T-helper 9 cell (primary cell): ENCODE measurements at places on chromosomes 2 and 18.

DNA sequence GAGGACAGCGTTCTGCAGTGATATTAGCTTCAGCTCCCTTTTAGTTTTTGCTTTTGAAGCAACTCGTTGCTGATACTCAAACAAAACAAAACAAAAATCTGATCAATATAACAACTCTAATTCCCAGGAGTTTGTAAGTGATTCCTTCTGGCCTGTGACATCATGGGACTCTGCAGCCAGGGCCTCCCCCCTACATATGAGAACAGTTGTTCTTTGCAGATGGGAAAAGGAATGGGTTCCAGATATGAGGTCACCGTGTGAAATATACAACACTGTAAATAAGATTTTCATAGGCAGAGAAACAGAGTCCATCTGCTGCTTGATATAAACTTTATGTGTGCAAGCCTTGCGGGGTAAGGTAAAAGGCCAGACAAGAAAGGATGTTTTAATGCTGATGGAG lies 56.7 kb downstream of the DIS3L2 start:
- no peak for DNase-seq

GRCh38 chr2:168851674-168852320 lies 38.4 kb downstream of the SPC25 start:
- no peak for DNase-seq

GRCh38 chr18:33706391-33706790 lies 128.4 kb downstream of the ASXL3 start:
- DNase-seq, result no peak

- no peak for DNase-seq
Measured at GRCh38 chr2:62660582-62661262, 44.8 kb upstream of the EHBP1 start.

DNA sequence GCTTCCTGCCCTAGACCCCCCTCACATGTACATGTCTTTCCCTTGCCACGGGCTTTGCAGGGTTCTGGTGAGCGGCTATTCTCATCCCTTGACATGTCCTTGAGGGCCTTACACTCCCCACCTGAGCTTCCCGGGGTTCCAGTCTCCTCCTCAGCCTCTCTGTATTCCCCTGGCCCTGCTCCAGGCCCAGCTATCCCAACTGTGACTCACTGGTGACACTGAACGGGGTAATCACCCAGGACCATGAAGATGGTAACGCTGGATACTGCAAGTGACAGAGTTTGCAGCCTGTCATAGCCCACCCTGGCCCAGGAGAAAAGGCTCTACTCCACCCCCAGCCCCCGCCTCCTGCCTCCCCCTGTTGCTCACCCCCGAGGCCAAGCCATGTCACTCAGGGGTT lies 27.3 kb downstream of the KIF3C start:
- DNase-seq, result no peak

DNA sequence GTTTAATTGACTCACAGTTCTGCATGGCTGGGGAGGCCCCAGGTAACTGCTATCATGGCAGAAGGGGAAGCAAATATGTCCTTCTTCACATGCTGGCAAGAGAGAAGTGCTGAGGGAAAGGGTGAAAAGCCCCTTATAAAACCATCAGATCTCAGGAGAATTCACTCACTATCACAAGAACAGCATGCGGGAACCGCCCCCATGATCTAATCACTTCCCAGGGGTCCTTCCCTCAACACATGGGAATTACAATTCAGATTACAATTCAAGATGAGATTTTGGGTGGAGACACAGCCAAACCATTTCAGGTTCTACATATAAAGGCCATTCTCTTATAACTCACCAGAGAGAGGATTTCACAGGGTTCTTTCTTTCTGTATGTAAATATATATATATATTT lies 62.9 kb downstream of the VRK2 start:
- DNase-seq, result no peak

- DNase-seq, result no peak
Measured at GRCh38 chr2:55861733-55862132, 61.8 kb downstream of the EFEMP1 start.

GRCh38 chr2:128402911-128403670 lies 84.4 kb upstream of the HS6ST1 start:
- no peak for DNase-seq

DNA sequence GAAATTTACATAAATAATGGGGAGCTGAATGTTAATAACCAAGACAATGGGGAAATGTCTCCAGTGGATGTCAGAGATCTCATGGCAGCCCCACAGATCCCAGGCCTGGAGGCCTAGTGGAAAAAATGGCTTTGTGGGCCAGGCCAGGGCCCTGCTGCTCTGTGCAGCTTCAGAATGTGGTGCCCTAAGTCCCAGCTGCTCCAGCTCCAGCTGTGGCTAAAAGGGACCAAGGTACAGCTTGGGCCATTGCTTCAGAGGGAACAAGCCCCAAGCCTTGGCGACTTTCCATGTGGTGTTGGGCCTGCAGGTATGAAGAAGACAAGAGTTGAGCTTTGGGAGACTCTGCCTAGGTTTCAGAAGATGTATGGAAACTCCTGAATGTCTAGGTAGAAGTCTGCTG lies 658.2 kb downstream of the NUP35 start:
- no peak for DNase-seq

DNA sequence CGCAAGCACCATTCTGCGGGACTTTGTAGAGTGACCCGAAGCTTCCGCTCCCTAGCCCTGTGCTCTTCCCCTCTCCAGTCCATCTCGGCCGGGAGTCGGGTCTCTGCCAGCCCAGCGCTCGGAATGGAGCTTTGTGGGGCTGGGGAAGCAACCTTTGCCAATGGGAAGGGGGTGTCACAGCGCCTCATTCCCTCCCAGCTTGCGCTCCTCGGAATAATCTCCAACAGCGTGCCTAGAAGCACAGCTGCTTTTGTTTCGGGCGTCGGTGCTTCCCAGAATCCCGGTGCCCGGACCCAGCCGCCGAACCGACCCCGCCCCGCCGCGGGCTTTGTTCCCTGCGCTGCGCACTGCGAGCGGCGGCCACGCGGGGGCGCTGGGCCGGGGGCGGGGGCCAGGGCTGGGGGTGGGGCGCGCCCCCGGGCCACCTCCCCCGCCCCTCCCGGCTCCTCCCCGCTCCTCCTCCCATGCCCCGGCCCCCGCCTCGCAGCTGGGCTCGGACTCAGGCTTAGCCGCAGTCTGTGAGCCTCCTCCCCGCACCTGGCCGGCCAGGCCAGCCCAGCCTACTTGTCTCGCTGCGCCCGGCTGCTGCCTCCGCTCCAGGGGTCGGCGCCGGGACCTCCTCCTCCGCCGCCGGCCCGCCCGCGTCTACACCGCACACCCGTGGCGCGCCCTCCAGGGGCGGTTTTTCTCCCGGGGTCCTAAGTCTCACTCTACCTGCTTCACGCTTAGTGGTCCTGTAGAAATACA lies 77.7 kb upstream of the SMAD2 start:
- DNase-seq, result peak; percentile 34

GRCh38 chr2:121699421-121700333 lies 37.0 kb downstream of the NIFK start:
- peak; percentile 78 for DNase-seq

GRCh38 chr2:69202327-69202726 lies 184.7 kb downstream of the GFPT1 start:
- no peak for DNase-seq

DNA sequence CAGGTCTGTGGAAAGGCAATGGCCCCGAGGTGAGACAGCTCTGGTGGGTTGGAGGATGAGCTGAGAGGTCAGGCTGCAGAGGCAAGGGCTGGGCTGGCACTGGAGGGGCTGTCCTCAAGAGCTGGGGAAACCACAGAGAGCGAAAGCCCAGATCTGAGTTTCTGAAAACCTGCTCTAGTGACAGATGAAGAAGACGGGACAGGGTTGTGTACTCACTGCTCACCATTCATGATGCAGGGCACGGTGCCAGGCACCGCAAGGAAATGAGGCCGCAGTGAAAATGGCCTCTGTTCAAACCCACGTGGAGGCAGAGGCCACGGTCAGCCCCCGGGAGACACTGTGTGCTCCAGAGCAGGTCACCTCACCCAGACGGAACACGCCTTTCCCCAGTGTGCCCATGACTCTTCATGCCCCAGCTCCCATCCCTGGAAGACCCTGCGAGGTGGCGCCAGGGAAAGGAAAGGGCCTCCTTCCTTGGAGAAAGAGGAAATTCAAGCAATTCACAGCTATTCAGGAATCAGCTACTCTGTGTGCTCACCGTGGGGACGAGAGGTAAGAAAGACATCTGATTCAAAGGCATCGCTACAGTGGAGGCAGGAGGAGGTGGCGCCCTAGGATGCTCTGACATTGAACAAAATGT lies 24.3 kb upstream of the ID2 start:
- no peak for DNase-seq

DNA sequence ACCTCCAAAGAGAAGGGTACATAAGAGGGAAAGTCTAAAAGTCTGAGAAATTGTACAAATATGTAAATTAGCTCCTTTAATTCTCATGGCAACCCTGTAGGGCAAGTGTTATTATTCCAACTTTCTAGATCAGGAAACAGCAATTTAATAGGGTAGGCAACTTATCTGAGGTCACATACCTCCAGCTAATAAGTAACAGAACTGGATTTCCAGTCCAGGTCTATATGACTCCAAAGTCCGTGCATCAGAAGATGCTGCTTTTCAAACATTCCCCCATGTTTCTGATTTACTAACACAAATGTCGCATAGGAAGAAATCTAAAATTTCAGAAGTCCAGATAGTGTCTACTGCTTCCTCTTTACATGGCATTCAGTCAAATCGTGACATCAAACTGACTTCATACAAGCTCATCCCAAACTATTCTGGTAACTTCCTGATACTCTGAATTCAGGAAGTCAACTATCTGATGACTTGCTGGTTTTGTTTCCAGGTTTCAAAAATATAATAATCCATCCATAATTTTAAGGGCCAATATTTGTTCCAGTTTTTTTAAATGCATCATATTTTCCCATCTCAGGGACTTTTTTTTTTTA lies 419.3 kb upstream of the ACVR2A start:
- no peak for DNase-seq

GRCh38 chr2:23385351-23385747 lies 370 bp downstream of the KLHL29 start:
- no peak for DNase-seq

DNA sequence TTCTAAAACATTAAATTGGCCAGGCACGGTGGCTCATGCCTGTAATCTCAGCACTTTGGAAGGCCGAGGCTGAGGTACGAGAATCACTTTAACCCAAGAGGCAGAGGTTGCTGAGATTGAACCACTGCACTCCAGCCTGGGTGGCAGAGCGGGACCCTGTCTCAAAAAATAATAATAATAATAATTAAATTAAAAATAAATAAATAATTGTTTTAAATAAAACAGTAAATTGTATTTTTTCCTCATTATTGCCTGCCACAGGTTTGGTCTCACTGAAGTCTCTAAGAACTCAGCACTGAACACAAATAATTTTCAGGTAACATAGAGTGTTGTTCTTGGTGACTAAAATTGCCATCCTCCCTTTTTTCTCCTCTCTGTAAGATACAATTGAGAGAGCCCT lies 19.8 kb downstream of the COL5A2 start:
- no peak for DNase-seq

DNA sequence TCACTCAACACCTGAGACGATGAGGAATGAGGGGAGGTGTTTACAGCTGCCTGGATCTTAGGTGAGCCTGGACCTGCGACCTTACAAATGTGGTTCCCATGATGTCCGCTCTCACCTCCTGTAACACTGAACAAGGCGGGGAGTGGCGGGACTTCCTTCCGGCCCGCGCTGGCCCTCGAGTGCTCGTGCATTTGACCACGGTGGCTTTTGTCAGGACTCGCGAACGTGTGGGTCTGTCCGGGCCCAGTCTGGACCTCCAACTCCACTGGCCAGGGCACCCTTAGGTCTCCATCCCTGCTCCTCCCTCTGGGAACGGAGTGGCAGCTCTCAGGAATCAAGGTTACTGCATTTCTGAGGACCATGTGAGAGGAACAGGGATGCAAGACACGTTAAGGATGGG lies 263.0 kb upstream of the SALL3 start:
- DNase-seq, result no peak

DNA sequence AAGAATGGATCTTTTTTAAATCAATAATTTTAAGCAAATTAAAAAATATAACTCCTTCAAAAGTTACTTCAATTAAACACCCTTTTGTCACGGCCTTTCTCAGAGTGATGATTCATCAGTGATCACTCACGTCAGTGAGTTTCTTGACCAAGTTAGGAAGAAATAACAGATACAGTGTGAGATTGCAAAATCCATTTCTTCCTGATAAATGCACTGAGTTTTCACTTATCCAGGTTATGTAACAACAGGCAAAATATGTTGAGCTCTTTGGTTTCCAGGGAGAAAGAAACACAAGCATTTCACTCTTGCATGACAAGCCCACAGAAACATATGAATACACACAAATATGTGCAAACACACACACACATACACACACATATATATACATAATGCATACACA lies 195.9 kb upstream of the CYRIA start:
- no peak for DNase-seq

GRCh38 chr18:44725300-44726058 lies 44.8 kb downstream of the SETBP1 start:
- DNase-seq, result peak; percentile 25

- no peak for DNase-seq
Measured at GRCh38 chr2:218230882-218231281, 13.9 kb downstream of the ARPC2 start.

GRCh38 chr18:58714259-58714658 lies 43.0 kb downstream of the MALT1 start:
- DNase-seq, result no peak

- no peak for DNase-seq
Measured at GRCh38 chr2:173119944-173120343, 44.3 kb downstream of the MAP3K20 start.

DNA sequence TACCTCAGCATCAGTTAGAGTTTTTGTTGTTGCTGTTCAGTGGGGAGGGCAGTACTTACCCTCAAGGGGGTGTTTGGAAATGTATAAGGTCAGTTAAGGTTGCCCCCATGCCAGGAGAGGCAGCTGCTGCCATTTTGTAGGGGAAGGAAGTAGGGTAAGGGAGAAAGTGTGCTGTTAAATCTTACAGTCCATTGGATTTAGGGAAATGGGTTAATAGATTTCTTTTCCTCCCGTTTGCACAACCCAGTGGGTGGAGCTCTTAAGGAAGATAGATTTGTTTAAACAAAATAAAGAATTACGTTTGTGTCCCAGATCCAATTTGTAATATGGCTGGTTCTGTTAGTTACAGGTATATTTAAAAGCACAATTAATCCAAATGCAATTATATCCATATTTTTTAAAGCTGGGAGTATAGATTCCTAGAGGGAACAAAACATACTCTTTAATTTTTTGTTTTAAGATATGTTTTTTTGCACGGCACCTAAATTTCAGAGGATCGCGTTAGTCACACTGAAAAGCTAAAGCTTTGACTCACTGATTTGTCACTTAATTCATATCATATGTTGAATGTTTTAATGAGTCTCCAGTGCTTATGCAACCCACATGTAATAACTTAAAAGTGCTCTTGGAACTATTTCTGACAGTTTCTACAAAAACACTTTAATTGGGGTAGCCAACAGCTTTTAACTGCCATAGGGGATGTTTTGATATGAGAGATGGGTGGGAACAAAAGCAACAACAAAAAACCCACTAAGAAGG lies 9.0 kb upstream of the CWC22 start:
- DNase-seq, result no peak
